Stimulated activated CD4-positive, alpha-beta T cell treated with anti-CD3 and anti-CD28 coated beads, TNF-alpha, amount 100 ng/mL, for 4 hours (primary cell): ENCODE measurements at places on chromosomes 5 and 9.

DNA sequence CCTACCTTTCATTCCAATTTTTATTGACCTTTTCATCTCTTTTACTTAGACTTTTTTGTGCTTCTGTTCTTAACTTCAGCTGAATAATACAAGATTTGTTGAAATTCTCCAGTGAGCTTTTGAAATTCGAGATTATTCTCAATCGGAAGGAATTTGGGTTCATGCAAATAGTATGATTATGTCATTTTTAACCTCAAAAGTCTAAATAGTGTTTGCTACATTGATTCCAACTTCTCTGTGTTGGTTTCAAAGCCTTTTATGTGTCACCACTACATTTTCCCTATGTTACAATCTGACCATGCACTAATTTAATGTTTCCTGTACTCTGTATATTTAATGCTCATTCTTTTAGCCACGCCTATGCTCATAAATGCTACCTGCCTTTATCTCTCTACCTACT, 44.1 kb downstream of the VPS13A start:
- no peak for DNase-seq

GRCh38 chr5:106408570-106408969, 1262.2 kb downstream of the EFNA5 start:
- no peak for DNase-seq

GRCh38 chr9:105858006-105858690, 163.8 kb downstream of the TMEM38B start:
- DNase-seq, result no peak

- no peak for DNase-seq
These were observed 45.8 kb downstream of the SECISBP2 start for GRCh38 chr9:89363921-89364665.
